HFF-Myc (cell line): ENCODE measurements at places on chromosomes 12 and 14.

DNA sequence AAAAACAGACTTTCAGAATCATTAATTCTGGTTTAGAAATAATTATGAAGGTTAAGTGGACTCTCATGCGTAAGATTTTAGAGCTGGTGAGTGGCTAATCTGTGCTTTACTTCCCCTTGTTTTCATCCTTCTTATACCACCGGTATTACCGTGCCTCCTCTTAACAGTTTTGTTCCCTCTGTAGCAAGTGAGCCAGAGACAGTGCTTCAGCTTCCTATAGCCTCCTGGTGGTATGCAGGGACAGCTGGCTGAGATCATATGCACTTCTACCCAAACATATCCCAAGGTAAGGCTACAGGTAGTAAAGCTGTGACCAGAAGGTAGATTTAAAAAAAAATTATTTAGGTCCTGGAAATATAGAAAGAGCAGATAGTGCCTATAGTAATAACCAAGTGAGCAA is 55.2 kb downstream of the PDE3A start:
- DNase-seq: no peak

DNA sequence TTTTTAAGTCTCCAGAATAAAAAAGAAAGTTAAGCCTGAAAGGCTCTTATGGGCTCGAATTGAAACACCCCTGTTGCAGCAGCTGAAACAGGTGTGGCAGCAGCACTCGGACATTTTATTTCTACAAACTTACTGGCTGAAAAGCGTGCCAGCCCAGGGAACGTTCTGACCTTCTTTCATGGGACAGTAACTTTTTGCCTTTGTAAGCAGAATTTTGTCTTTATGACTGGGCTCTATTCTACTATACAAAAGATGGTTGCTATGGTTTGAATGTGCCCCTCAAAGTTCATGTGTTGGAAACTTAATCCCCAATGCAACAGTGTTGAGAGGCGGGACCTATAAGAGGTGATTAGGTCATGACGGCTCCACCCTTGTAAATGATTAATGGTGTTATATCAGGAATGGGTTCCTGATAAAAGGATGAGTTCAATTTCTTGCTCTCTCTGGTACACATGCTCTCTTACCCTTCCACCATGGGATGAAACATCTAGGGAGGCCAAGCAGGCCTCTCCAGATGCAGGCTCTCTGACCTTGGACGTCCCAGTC is 52.7 kb downstream of the PELI2 start:
- no peak for DNase-seq

GRCh38 chr14:97271451-97271960 is 474.3 kb downstream of the VRK1 start:
- DNase-seq: no peak

- DNase-seq: no peak
These were observed 159.2 kb downstream of the PAWR start for GRCh38 chr12:79531518-79531917.

- no peak for DNase-seq
These were observed 106.7 kb downstream of the ANO4 start for GRCh38 chr12:100901266-100901665.

DNA sequence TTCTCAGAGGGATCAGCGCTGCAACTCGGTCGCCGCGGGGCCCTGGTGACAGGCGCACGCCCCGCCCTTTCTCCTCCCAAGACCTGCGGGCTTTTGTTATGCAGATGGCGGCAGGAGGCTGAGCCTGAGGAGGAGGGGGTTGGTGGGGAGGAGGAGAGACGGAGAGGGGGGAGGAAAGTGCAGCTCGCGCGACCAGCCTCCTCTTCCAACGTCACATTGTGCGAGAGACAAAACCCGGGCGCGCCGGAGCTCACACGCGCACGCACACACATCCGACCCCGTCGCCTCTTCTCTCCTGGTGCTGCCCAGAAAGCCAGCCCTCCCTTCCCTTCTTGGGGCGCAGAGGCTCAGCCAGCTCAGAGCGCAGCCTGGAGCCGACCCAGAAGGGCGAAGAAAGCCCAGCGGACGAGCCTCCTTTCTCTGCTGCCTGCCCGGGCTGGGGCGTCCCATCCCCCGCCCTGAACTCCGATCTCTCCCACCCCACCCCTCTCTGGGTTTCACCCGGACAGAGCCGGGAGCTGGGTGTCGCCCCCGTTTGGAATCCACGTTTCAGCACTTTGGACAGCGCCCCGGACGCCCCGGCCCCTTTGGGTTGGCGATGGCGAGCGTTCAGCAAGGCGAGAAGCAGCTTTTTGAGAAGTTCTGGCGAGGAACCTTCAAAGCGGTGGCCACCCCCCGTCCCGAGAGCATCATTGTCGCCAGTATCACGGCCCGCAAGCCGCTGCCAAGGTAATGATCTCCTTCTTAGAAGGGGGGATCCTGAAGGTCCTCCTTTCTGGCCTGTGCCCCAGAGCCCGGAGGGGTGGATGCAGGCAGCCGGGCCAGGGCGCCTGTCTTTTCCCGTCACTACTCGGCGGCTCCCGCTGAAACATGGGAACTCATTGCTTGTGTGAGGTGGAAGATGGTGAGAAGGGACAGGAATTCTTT is at the start of gene SRRM4:
TSS of gene SRRM4 (plus strand) at position 257 of the 927 bp plus-strand sequence. CDS start at position 599, 342 bp downstream.
- DNase-seq: no peak

DNA sequence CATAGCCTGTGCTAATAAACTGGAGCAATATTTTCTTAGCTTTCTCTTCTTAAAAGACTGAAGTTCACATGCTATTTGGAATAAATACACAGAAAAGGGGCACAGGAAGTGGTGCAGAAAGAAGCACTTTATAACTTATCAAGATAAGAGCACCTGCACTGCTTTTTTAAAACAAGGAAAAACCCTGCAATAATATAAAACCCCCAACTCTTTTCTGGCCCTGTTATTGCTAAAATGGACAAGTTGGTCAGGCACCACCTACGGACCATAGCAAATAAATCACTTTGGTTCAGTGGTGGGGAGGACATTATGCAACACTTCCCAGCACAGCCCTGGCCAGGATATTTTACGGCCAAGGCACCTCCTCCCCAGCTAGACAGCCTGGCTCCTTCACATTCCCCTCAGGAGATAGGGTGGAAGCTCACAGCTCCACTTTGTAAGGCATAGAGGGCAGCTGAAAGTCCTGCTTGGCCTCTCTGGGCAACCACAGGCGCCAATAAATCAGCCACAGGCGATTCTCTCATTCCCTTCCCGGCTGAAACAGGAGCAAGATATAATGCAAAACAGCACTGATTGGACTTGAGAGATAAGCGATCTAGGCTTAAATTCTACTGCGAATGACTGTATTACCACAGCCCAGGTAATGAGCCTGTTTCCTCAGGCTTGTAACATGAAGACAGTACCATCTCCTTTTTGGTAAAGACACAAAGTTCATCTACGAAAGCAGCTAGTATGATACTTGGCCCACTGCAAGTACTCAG is 2.0 kb downstream of the ZBTB25 start:
- no peak for DNase-seq

DNA sequence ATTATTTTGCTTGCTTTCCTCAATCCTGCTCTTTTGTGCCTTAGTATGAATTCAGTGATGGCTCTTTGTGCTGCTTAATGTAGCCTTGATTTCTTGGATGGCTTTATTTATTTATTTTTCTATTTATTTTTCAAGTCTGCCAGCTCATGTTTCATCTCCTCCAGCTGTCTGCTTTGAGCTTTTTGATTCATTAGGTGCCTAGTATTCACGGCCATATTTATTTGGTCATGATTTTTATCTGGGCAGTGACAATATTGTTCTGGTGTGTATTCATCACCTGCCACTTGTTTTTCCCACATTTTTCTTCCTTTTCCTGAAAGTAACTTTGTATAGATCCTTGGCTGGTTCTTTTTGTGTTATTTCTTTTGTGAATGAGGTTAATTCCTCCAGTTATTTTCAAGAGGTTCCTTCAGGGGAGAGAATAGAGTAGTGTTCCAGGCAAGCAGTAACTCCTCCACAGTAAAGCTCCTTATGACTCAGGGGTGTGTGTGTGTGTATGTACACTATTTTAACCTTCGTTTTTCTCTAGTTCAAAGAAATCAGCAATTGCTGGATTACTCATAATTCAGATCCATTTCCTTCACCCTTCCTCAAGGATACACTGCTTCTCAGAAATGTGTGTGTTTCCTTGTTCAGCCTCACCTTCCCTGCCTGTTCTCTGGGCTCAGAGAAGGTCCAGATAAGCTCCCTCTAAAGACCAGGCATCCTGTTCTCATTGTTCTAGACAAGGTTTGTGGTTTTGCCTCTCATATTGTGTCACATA is 51.6 kb upstream of the PMCH start:
- DNase-seq: no peak

DNA sequence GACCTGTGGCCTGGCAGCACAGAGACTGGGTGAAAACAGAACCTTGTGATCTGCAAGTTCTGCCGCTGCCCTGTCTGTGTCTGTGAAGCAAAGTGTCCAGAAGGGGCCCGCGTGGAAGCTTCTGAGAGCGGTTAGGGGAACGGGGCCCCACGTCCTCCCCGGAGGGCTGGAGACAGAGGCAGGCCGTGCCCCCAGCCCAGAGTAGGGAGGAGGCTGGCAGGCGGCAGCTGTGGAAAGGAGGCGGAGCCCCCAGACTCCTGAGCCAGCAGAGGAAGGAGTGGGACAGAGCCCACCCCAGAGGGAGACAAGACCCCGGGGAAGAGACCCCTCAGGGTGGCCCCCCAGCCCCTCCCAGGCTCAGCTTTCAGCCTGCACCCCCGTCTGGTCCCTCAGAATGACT is 49.0 kb downstream of the GALNT9 start:
- no peak for DNase-seq

- DNase-seq: no peak
These were observed 1382.1 kb downstream of the AACS start for GRCh38 chr12:126447346-126447745.

DNA sequence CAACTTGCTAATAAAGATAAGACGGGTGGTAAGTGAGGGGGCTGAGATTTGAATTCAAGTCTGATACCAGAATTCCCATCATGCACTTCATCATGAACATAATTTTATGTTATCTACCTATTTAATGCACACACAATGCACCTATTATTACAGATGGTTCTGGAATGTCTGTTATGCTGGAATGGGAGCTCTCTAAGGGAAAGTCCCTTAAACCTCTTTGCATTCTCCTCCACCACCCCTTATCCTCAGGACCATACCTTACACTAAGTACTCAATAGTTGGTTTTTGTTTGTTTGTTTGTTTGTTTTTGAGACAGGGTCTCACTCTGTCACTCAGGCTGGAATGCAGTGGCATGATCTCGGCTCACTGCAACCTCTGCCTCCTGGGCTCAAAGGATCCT is 7.0 kb upstream of the MSI1 start:
- no peak for DNase-seq

GRCh38 chr14:52286661-52287649 is 19.5 kb downstream of the PTGDR start:
- no peak for DNase-seq

DNA sequence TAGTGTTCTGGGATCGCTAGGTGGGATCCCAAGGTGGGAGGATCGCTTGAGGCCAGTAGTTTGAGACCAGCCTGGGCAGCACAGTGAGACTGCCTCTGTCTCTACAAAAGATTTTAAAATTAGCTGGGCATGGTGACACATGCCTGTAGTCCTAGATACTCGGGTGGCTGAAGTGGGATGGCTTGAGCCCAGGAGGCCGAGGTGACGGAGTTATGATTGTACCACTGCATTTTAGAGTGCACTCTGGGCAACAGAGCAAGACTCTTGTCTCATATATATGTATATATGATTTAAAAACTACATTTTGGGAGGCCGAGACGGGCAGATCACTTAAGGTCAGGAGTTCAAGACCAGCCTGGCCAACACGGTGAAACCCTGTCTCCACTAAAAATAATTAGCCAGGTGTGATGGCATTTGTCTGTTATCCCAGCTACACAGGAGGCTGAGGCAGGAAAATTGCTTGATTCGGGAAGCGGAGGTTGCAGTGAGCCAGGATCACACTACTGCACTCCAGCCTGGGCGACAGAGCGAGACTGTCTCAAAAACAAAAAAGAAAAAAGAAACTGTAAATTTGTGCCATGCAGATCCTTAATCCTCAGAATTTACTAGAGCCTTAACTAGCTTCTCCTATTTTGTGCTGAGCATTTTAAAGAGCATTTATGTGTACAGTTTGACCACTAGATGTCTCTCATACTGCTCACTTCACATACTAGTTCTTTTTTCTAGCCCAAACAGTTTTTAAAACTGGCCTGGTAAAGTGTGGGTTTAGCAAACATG is 114.8 kb downstream of the MON2 start:
- DNase-seq: peak; percentile 33

- DNase-seq: no peak
These were observed 234.8 kb upstream of the FKBP4 start for GRCh38 chr12:2559931-2560330.

- no peak for DNase-seq
These were observed 318.5 kb downstream of the BCAT1 start for GRCh38 chr12:24630446-24630845.

GRCh38 chr12:108633534-108634248 is at the start of gene SELPLG:
TSS of gene SELPLG (minus strand) at chr12:108633894. CDS start at chr12:108624307, 9,587 bp downstream.
- DNase-seq: no peak

- DNase-seq: no peak
These were observed 1.5 kb downstream of the PDZRN4 start for GRCh38 chr12:41189395-41190251.

- DNase-seq: no peak
These were observed 31.1 kb upstream of the GPR132 start for GRCh38 chr14:105096206-105096875.

GRCh38 chr14:59282378-59282765 is 93.9 kb downstream of the DAAM1 start:
- no peak for DNase-seq

DNA sequence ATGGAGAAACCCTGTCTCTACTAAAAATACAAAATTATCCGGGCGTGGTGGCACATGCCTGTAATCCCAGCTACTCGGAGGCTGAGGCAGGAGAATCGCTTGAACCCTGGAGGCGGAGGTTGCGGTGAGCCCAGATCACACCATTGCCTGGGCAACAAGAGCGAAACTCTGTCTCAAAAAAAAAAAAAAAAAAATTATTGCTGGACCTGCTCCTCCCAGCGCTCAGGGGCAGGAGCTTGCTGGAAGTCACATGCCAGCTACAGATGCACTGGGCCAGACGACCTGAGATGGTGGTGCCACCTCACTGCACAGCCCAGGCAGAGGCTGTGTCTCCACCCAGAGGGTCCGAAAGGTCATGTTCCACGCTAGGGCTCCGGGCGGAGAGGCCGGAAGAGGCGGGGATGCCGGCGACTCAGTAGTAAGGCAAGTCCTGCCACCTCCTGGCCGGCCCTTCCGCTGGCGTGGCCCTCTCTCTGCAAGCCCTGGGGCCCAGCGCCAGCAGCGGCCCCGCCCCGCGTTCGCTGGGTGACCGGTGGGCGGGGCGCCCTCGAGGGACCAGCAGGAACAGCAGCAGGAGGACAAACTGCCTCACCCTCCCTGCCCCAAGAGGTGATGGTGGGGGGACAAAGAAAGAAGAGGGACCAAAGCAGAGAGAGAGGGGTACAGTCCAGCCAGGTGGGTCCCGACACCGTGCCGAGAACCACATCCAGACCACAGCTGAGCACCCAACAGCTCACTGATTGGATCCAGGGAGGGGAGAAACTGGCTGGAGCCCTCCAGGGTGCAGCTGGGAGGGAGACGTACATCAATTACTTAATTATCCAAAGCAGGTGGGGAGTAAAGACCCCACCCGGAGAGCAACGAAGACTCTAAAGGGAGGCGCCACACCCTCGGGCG is 3.6 kb upstream of the RHOF start:
- no peak for DNase-seq

DNA sequence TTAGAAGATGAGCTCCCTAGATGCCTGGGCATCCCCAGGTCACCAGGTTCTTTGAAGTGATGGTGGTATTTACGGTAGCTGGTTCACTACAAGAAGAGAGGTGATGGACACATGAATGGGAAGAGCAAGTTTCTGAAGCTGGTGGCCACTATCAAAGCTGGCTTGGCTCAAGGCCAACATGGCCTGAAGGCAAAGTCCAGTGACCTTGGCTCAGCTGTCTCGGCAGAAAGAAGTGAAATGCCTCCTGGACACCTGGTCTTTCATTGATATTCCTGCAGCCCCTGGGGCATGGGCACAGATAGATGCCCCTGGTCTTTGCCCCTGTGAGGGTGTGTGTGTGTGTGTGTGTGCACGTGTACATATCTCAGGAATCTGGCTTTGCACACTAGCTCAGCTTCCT is 441.8 kb upstream of the TMPO start:
- DNase-seq: no peak
